Pulmonary artery endothelial cell (primary cell): ENCODE measurements at places on chromosomes 4 and X. TPM values are rescaled to one million over a fixed set of nuclear protein-coding genes. Genes with fewer than 3 reads are reported as not detected.

GRCh38 chrX:96997196-96997595 lies 113.5 kb downstream of the RPA4 start:
- no peak for DNase-seq

- DNase-seq, result no peak
Observed at GRCh38 chr4:136748773-136749172, 783.5 kb downstream of the PCDH18 start.

- no peak for DNase-seq
Observed at GRCh38 chr4:52840531-52841370, 21.4 kb upstream of the RASL11B start.

DNA sequence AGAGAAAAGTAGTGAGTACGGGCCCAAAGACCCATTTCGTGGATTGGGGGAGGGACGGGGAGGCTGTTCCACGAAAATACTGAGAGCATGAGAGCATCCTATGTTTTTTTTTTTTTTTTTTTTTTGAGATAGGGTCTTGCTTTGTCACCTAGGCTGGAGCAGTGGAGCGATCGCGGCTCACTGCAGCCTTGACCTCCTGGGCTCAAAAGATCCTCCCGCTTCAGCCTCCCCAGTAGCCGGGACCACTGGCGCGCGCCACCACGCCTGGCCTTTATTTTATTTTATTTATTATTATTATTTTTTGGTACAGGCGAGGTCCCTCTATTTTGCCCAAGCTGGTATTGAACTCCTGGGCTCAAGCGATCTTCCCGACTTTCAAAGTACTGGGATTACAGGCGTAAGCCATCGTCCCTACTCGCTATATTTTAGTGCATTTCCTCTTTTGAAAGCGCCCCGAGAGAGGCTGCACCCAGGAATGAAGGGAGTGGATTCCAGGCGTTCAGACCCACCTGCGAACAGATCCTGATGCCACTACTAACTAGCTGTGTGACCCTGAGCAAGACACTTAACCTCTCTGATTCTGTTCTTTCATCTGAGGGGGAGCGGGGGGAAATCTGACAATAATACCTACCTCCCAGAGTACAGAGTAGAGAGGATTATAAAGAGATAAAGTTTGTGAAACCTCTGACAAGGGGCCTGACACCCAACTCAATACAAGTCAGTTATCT lies 5.4 kb upstream of the MSX1 start:
- no peak for DNase-seq

DNA sequence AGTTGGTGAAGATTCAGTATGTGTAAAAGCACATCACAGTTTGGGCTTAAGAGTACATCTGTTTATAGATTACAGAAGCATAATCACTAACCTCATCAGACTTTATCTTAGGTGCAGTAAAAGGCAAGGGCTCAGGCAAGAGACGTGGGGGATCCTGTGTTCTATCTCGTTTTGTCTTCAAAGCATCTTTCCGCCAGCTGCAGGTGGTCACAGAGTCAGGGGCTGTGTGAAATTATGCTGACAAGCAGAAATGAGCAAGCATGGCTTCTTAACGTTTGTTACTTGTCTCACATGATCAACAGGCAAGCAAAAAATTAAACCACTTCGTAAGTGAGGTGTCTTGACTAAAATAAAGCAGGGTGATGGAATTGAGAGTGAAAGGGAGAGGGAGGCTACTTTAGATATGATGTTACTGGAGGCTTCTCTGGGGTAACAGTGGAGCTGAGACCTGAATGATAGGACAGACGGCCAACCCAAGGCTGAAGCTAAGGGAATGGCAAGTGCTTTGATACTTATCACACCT lies 1.4 kb upstream of the TEC start:
- no peak for DNase-seq

GRCh38 chr4:793941-794621 lies 31.8 kb downstream of the CPLX1 start:
- no peak for DNase-seq

- no peak for DNase-seq
Observed at GRCh38 chrX:30282527-30282926, 26.7 kb downstream of the NR0B1 start.

DNA sequence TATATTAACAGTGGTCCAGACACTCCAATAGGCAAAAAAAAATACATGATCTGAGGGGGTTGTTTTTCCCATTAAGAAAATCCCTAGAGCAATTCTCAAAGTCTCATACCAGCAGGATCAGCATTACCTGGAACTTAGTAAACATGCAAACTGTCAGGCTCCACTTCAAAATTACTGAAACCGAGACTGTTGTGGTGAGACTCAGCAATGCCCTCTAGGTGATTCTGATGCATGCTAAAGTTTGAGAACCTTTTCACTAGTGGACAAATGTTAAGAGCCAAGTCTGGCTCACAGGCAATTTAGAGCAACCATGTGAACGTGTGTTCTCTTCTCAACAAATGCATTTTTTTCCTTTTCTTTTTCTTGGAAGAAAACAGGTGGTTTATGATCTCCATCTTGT lies 30.2 kb downstream of the NEK1 start:
- no peak for DNase-seq

DNA sequence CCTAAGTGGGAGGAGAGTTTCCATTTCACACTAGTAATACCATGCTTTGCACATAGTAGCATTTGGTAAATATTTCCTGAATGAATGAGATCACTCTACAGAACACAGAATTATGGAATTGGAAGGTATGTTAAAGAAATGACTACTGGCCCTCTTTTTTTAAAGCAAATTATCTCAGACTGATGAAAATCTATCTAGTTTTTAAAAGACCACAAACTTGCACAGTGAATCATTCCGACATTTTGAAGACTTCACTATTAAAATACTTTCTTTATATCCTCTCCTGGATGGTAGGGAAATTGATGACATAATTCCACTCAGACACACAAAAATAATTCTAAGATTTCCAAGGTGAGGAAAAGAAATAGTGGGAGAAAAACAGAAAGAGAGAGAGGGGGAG lies 68.4 kb upstream of the ETNPPL start:
- no peak for DNase-seq

- peak; percentile 26 for DNase-seq
Observed at GRCh38 chr4:151744614-151745013, 16.2 kb downstream of the GATB start.

DNA sequence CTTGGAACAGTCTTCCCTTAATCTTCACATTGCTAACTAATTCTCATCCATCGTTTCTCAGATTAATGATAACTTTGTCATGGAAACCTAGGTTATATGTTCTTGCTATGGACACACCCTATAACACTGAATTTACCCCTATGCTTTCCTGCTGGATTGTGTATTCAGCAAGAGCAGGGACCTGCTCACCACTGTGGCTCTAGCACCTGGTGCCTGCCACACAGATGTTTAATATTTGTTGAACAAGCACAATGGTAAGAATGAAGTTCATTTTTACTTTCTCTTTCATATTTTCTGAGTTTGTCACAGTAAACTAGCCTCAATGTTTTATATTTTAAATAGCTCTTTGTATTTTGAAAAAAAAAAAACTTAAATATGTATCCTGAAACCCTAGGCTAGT lies 734.0 kb upstream of the DIAPH2 start:
- DNase-seq, result no peak

GRCh38 chr4:2275546-2276251 lies 13.8 kb upstream of the MXD4 start:
- DNase-seq, result no peak

DNA sequence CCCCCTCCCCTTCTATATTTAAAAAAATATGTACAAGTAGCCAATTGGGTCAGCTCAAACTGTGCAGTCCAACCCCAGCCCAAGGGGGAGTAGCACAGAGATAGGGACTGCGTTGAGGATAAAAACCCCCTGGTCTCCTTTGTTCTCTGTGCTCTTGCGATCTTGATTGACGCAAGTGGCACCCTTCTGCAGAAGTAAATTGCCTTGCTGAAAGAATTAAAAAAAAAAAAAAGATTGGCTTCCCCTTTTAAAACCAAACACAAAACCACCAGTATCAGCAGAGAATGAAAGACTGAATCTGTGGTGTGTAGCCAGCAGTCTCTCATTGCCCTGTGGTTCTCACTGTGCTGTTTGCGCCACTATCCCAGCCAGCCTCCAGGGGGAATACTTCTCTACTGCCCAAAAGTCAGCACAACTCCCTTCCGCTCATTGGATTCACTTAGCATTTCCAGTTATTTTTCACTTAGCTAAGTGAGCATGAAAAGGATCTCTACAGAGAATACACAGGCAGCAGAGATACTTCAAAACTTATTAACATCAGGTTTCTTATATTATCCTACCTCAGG lies 29.7 kb downstream of the MANBA start:
- DNase-seq, result no peak

GLRA2 gene
- total RNA-seq, result not detected in 2 replicates

GATB gene
- 16.4 and 21.0 TPM in 2 replicates for total RNA-seq

SMIM43 gene
- 0.04 and 0.26 TPM in 2 replicates for total RNA-seq

PAGE2B gene
- not detected in 2 replicates for total RNA-seq
